NAMALWA (cell line): ENCODE measurements at places on chromosomes 11 and 22.

DNA sequence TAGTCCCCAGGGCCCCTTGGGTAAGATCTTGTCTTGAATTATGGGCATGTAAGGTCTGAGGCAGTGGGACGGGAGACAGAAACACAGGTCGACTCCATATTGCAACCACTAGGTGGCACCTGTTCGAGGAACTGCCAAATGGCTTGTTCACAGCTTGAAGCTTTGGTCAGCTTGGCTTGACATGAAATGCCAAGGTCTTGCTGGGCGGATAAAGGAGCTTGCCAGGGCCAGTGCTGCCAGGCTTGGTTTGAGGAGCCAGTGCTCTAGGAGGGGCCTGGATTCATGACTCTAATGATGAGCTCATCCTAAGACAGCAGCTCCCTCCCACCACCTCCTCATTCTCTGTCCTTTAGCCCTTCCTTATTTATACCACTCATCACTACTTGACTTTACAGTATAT is 11.9 kb upstream of the NRIP3 start:
- DNase-seq, result peak; percentile 77

DNA sequence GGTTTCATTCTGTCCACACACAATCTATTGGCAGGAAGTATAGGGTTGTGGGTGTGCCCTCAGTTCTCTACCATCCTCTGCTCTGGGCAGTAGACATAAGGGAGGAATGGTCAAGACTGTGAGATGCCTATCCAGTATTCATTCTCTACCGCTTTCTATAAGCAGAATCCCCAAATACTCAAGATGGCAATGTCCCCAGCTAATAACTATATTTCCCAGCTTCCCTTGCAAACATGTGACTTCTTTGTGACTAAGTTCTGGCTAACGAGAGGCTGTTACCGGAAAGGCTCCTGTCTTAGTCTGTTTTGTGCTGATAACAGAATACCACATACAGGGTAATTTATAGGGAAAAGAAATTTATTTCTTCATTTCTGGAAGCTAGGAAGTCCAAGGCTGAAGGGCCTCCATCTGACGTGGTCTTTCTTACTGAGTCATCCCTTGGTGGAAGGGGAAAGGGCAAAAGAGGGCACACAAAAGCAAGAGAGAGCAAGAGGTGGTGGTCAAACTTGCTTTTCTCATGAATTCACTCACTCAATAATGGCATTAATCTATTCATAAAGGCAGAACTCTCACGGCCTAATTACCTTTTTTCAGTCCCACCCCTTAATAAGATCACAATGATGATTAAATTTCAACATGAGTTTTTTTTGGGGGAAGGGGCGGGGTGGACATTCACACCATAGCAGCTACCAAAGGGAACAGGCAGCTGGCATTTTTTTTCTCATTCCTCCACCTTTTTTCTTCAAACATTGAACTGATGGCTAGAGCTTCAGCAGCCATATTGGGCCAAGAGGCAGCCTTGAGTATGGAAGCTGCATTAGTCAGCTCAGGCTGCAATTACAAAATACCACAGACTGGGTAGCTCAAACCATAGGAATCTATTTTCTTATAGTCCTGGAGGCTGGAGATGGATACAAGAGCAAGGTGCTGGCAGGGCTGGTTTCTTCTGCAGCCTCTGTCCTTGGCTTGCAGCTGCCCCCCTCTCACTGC is 109.7 kb upstream of the OR9Q1 start:
- no peak for DNase-seq

GRCh38 chr22:42169055-42169469 is 38.5 kb upstream of the CYP2D6 start:
- DNase-seq, result peak; percentile 85

- DNase-seq, result no peak
Measured at GRCh38 chr11:20002312-20003216, 157.7 kb downstream of the DBX1 start.

DNA sequence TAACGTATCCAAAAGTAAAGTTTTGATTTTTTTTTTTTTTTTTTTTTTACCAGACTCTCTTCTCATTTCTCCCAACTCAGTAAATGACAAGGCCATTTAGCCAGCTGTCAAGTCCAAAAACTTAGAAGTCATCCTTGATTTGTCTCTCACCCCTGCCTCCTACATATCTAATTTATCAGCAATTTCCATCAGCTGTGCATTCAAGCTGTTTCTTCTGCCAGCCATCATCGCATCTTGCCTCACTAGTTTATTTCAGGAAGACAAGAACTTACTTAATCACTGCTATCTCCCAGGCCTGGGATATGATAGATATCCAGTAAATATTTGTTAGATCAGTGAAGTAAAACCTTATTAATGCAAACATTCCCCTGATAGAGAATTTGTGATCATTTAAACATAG is 47.6 kb downstream of the SCGB1A1 start:
- DNase-seq, result no peak

- DNase-seq, result no peak
Measured at GRCh38 chr11:131893103-131893890, 522.9 kb downstream of the NTM start.

GRCh38 chr11:132022733-132023478 is 652.5 kb downstream of the NTM start:
- no peak for DNase-seq

DNA sequence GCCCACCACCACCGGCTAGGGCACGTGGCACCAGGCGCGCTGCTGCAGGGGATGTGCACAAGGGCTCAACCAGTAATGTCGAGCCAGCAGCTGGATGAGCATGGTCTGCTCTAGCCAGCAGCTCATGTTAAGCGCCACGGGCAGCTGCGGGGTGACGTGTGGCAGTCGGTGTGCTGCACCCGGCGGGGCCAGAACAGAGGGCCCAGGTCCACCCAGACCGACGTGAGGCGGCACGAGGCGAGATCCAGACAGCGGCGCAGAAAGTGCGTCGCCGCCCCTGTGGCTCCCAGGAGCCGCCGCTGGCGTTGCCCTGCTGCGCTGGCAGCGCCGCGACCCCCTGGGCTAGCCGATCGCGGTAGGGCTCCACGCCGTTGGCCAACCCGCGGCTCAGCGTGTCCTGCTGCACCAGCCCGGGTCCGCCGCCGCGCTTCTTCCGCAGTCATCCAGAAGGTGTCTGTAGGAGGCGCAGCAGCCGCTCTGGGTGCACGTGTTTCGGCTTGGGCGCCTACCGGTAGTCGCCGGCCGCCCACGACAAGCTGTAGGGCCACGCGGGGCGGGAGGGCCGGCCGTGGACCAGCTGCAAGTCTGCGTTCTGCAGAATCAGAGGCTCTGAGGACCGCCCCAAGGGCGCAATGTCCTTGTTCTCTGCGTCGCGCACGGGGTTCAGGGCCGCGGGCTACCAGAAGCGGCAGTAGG is 4.6 kb upstream of the GALR3 start:
- no peak for DNase-seq

GRCh38 chr11:29634244-29634643 is 382.6 kb downstream of the KCNA4 start:
- no peak for DNase-seq

DNA sequence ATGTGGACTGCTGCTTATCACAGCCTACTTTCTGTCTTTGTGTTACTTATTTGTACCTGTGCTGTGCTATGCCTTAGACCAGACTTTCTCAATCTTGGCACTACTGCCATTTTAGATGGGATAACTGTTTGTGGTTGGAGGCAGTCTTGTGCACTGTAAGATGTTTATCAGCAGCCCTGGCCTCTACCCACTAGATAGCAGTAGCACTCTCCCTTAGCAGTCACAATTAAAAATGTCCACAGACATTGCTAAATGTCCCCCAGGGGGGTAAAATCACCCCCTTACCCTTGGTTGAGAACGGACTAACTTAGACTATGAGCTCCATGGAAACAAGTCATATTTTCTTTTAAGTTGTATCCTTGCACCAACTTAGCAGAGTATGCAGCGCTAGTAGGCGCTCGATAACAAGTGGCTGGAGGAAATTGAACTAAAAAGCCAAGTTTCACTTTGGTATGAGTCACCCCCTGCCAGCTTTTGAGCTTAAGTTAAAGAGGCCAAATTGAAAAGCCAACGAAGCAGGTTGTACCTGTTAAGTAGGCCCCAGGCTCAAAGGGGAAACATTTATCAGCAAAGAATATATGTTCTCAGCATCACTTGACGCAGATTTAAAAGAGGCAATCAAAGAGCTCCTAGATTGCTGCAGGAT is 304.8 kb upstream of the SORL1-AS1 start:
- DNase-seq, result no peak

- no peak for DNase-seq
Measured at GRCh38 chr11:10329935-10330334, 25.1 kb downstream of the ADM start.

DNA sequence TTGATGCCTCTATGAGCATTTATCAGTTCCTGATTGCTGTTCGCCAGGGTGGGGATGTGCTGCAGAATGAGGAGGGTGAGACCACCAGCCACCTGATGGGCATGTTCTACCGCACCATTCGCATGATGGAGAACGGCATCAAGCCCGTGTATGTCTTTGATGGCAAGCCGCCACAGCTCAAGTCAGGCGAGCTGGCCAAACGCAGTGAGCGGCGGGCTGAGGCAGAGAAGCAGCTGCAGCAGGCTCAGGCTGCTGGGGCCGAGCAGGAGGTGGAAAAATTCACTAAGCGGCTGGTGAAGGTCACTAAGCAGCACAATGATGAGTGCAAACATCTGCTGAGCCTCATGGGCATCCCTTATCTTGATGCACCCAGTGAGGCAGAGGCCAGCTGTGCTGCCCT is 2.7 kb downstream of the FEN1 start:
- DNase-seq, result no peak

DNA sequence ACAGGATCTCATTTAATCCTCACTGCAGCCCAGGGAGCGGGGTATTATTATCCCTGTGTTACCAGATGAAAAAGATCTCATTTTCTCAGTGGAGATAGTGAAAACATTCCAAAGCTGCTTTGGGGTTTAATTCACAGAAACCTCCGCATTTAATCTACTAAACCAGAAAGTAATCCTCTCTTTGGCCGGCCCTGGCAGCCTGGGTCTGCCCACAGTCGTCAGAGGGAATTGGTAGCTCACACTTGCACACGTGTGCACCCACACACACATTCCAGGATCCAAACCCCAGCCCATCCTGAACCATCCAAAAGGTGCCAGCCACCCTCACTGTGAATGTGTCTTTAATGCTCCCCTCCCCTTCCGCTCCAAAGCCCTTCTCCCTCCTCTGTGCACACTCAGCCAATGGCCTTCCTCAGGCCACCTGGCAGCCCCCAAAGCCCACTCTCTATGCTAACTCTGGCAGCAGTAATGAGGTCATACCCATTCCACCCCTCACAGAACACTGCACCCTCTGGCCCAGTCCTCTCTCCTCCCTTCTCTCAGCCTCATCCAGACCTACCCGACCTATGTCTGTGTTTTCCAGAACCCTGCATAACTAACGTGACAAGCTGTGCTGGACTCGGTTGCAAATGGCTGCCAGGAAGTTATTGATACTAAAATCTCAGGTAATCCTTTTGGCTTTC is 466.2 kb downstream of the SOX6 start:
- DNase-seq, result no peak

DNA sequence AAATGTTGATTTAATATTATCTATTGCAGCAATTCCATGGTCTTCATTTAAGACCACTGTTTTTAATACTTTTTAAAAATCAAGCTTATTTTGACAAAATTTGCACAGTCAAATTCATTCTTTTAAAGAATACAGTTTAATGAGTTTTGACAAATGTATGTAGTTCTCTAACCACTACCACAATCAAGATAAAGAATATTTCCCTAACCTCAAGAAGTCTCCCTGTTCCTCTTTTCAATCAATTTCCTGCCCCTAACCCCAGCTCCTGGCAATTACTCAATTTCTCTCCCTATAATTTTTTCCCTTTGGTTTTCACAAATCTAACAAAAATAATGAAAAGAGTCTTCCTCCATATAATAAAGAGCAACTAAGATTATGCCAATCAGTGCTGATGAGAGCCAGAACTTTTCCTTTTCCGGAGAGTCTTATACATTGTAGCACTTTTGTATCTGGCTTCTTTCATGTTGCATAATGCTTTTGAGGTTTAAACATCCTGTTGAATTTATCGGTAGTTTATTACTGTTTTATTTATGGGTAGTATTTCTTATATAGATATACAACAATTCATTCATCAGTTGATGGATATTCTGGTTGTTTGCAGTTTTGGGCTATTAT is 231.7 kb downstream of the AASDHPPT start:
- DNase-seq, result no peak

DNA sequence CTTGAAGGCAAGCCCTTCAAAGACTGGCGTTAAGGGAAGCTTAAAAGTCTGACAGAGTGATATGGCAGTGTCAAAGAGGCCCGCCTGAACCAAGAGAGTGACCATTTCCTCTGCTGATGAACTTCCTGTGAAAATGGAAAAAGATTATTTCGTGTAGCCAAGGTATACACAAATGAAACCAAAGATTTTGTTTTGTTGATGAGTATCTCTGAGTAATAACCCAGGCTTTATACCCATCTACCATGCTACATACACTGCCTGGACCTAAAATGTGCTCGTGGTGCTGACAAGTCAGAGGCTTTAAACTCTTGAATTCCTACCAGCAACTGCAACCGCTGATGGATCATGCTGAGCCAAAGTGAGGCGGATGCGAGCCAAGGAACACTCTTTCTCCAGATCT is 21.0 kb upstream of the FNBP4 start:
- no peak for DNase-seq

GRCh38 chr11:93773601-93774200 is 10.4 kb upstream of the MED17 start:
- DNase-seq, result no peak

DNA sequence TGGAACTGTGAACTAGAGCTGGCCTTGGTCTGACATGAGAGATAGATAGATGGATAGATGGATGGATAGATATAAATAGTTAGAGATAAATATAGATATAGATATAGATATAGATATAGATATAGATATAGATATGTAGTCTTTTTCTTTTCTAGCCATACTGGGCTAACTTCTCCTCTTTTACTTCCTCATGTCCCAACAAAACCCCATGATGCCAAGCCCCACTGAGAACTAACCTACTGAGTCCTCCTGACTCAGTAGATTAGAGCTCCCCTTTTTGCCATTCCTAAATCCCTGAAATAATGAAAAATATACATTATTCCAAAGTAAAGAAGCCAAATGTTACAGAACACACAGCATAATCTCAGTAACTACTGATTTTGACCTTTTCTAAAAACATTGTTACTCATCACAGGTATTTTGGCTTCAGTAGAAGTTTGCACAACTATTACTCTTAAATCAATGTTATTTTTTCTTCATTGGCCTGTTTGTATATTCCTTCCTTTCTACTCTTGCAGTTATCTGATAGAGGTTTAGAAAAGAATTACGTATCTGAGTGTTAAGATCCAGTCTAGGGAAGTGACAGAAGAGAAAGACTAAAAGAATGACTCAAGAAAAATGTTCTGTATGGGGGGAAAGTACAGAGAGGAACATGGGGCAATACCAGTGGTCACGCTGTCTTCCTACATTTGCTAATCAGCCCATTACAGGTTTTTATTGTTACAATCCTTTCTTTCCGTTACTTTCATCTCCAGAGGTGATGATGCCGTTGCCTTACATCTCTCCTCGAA is 6.0 kb upstream of the OR10D3 start:
- no peak for DNase-seq

GRCh38 chr22:25120093-25120561 is 79.5 kb upstream of the CRYBB3 start:
- no peak for DNase-seq

- no peak for DNase-seq
Measured at GRCh38 chr22:27116312-27117086, 459.1 kb downstream of the MIAT start.
